ENCODE measurements at places on chromosomes 1 and 21.
A peak's percentile ranks its signal among the peaks of the same experiment; 100 is the strongest.

GRCh38 chr1:10045480-10046355, 13.0 kb downstream of the UBE4B start:
- H3K27me3 ChIP-seq, result no peaks in the 10 kb centered on the region
- H3K36me3 ChIP-seq, result no peaks in the 10 kb centered on the region
- DNase-seq, result no peak
- peaks cover 8% of the 10 kb centered on the region for H3K4me1 ChIP-seq
- H3K4me3 ChIP-seq, result no peak overlapping the region

DNA sequence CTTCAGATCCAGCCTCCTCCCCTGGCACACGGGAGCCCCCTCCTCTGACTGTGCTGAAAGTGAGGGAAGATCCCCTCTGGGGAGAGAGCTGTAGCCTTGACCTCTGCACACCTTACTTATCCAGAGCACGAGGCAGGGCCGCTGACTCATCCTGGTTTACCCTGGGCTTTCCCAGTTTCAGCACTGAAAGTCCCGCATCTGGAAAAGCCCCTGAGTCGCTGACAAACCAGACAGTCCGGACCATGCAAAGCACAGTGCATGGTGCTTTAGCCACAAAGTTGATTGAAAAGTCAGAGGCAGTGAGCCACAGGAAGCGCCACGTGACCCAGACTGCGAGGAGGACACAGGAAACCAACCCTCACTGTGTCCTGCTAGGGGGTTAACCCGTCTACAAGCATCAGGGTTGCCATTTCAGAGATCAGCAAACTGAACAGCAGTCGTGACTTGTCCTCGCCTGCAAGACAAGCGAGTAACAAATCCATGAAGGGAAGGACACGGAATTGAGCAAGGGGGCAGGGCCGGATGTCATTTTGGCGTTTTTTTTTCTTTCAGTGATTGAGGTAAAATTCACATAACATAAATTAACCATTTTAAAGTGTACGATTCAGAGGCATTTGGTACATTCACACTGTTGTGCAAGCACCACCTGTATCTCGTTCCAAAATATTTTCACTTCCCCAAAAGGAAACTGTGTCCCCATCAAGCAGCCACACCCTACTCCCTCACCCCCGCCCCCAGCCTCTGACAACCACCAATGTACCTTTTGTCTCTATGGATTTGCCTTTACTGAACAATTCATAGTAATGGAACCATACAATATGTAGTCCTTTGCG, 19.9 kb upstream of the IFNGR2 start:
- no peaks in the 10 kb centered on the region for H3K36me3 ChIP-seq
- peak; percentile 41 for DNase-seq

DNA sequence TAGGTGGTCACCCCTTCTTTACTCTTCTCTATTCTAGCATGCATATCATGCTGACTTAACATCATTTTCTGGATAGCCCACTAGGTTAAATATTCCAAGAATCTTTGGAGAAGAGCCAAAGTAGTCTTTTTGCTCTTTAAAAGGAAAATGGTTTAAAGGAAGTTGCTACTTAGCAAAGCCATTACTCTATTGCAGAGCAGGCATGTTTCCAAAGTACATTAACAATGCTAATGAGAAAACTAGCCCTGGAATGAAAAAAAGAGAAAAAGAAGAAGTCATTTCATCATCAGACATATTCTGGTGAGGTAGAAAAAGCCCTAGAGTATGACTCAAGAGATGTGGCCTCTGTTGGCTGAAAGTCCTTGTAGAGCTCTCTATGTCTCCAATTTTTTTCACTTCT, 74.0 kb downstream of the NUF2 start:
- H3K4me3 ChIP-seq, result no peak overlapping the region
- no peaks in the 10 kb centered on the region for H3K36me3 ChIP-seq
- no peaks in the 10 kb centered on the region for H3K27me3 ChIP-seq
- DNase-seq, result no peak

DNA sequence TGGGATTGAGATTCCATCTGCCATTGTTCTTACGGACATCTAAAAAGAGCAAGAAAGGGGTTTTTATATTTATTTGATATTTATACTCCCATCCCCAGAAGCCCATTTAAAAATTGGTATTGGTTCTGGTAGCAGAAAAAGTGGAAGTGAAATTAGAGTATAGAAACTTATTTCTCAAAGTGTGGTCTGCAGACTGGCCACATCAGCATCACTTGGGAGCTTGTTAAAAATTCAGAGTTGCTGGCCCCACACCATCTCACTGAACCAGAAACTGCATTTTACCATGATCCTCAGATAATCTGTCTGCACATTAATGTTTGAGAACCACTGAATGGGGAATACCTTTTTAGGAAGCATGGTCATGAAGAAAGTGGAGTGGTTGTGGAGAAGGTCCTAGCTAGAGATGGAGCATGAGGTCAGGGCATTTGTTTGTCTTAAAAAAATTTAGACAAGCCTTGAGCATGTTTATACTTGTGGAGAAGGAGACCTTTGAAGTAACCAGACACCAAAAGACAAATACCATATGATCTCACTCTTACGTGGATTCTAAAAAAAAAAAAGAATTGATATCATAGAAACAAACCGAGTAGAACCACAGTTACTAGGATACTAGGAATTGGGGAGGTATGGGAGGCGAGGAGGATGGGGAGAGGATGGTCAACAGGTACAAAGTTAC, 116.3 kb downstream of the ST6GALNAC3 start:
- no peaks in the 10 kb centered on the region for H3K36me3 ChIP-seq
- no peaks in the 10 kb centered on the region for H3K27me3 ChIP-seq
- DNase-seq, result no peak
- H3K4me1 ChIP-seq, result no peaks in the 10 kb centered on the region
- H3K4me3 ChIP-seq, result no peak overlapping the region

GRCh38 chr1:106875622-106876021, 180.9 kb upstream of the PRMT6 start:
- H3K4me3 ChIP-seq, result no peak overlapping the region
- H3K36me3 ChIP-seq, result no peaks in the 10 kb centered on the region
- DNase-seq, result no peak
- no peaks in the 10 kb centered on the region for H3K4me1 ChIP-seq
- H3K27ac ChIP-seq, result no peak overlapping the region

DNA sequence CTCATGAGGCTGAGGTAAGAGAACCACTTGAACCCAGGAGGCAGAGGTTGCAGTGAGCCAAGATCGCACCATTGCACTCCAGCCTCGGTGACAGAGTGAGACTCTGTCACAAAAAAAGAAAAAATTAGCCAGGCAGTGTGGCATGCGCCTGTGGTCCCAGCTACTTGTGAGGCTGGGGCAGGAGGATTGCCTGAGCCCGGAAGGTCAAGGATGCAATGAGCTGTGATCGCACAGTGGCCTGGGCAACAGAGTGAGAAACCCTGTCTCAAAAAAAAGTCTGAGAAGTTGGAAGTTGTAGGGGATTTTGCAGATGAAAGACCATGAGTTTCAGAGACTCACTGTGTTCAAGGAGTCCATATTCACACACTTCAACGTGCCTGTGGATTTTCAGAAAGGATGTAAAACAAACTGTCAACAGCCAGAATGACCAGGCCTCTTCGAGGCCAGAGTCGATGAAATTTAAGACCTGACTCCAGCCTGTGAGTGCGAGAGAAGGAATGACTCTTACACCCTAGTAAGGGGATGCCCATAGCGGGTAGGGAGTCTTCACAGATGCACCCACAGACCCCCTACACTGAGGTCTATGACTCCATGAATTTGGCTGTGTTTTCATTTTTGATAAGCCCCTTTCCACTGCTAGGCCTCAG, 2.2 kb downstream of the S100A13 start:
- H3K4me3 ChIP-seq, result no peak overlapping the region
- H3K4me1 ChIP-seq, result peaks cover 6% of the 10 kb centered on the region
- DNase-seq, result no peak
- no peaks in the 10 kb centered on the region for H3K27me3 ChIP-seq
- peak overlapping the region; percentile 93 for H3K27ac ChIP-seq

DNA sequence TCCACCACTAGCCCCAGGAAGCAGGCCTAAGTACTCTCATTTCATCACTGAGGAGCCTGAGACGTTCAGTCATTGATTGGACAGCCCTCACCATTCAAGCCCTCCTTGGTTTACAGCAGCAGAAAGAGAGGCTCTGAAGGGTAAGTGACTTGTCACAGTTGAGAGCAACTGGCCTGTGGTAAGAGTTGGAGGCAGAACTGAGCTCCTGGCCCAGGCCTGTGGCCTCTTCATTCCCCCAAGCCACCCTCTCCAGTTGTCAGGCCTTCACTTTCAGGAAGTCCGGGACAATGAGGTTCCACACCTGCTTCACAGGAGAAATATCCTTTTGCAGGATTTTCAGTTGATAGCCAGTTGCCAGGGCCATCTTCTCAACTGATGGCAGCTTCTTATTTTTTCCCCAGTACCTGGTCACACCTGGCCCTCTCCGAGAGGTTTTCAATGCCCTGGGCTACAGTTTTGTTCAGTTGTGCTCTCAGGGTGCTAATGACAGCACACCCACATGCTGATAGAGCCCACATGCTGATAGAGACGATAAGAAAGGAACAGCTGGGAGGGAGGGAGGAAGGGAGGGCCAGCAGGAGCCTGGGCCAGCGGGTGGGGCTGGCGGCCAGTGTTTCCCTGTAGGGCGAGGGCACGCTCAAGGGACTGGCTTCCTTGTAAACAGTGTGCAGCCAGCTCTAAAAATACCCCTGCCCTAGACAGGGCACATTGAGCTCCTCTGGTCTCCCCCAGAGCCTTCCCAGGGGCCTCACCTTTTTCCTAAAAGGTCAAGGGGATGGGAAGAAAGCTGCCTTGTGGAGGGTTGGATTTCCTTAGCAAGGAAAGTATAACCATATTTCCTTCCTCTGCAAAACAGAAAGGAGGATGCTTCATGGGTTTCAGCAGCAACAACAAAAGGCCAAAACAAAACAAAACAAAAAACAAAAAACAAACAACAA, 112.7 kb upstream of the JUN start:
- H3K27me3 ChIP-seq, result no peaks in the 10 kb centered on the region
- H3K36me3 ChIP-seq, result no peaks in the 10 kb centered on the region
- DNase-seq, result peak; percentile 47

DNA sequence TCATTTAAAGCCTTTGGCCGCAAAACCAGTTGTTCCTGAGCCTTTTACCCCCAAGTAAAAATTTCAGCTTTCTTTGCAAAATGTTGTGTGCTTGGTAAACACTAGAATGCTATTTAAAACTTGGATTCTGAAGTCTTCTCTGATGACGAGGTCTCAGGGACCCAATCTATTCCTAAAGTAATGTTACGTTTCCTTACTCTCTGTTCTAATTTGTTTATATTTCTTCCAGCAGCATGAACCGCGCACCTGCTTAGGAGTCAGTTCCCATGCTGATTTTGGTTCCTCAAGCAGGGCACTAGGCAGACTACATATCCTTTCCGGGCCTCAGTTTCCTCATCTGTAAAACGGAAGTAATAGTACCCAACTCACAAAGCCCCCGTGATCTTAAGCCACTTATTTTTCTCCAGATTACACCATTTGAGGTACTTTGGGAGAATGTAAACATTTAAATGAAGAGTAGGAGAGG, 969 bp upstream of the ALDH4A1 start:
- H3K27ac ChIP-seq, result peak overlapping the region; percentile 93
- H3K4me1 ChIP-seq, result no peaks in the 10 kb centered on the region
- no peak for DNase-seq
- peak overlapping the region; percentile 56 for H3K4me3 ChIP-seq
- H3K27me3 ChIP-seq, result no peaks in the 10 kb centered on the region

DNA sequence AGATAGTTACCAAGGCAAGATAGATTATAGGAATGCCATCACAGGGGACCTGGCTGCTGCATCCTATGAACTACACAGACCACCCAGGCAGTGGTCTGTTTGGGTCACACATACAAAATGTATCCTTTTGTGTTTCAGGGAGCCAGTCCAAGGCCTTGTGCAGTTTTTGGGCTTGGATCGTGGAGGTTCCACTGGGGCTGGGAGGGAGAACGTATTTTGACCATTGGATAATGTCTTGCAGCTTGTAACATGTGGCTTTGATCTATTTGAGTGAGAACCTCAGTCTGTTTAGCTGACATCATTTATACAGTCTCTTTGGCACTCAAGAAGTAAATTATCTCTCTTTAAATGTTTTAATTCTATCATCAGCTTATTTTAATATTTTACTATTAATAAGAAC, 147.3 kb downstream of the DUSP10 start:
- no peaks in the 10 kb centered on the region for H3K27me3 ChIP-seq
- DNase-seq, result no peak
- no peaks in the 10 kb centered on the region for H3K36me3 ChIP-seq
- no peaks in the 10 kb centered on the region for H3K4me1 ChIP-seq

DNA sequence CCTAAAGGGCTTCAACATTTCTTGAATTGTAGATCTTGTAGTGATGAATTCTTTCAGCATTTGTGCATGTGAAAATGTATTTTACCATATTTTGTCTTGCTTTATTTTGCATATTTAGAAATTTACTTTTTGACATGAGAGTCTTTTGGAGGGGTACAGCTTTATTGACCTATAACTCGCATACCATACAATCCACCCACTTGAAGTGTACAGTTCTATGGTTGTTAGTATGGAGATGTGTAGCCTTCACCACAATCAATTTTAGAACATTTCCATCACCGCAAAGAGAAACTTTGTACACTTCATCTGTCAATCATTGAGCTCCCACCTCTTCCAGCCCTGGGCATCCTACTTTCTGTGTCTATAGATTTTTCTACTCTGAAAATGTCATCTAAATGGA, 7.2 kb upstream of the MIA3 start:
- no peak for DNase-seq
- no peaks in the 10 kb centered on the region for H3K4me1 ChIP-seq
- no peak overlapping the region for H3K27ac ChIP-seq
- H3K4me3 ChIP-seq, result no peak overlapping the region

GRCh38 chr1:79040424-79041082, 34.0 kb upstream of the ADGRL4 start:
- no peaks in the 10 kb centered on the region for H3K36me3 ChIP-seq
- no peaks in the 10 kb centered on the region for H3K27me3 ChIP-seq
- DNase-seq, result no peak
- H3K4me3 ChIP-seq, result peak overlapping the region; percentile 9
- no peaks in the 10 kb centered on the region for H3K4me1 ChIP-seq

DNA sequence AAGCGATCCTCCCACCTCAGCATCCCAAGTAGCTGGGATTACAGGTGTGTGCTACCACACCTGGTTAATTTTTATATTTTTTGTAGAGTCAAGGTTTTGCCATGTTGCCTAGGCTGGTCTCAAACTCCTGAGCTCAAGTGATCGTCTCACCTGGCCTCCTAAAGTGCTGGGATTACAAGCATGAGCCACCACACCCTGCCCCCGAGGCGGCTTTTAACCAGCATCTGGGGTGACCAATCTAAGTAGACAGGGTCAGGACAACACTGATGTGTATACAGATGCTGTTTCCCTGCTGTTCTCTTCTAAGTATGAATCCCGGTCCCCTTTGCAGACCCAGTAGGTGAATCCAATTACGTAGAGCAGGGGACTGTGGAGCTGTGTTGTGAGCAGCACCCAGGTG, 23.9 kb downstream of the THAP3 start:
- no peaks in the 10 kb centered on the region for H3K36me3 ChIP-seq
- no peaks in the 10 kb centered on the region for H3K4me1 ChIP-seq
- no peaks in the 10 kb centered on the region for H3K27me3 ChIP-seq
- H3K27ac ChIP-seq, result no peak overlapping the region

Measured in uterus (tissue), 4 donors.